ENCODE measurements at places on chromosomes 7 and 10.

- no peak for DNase-seq
These were observed 133.3 kb upstream of the HGF start for GRCh38 chr7:81903115-81903514.

DNA sequence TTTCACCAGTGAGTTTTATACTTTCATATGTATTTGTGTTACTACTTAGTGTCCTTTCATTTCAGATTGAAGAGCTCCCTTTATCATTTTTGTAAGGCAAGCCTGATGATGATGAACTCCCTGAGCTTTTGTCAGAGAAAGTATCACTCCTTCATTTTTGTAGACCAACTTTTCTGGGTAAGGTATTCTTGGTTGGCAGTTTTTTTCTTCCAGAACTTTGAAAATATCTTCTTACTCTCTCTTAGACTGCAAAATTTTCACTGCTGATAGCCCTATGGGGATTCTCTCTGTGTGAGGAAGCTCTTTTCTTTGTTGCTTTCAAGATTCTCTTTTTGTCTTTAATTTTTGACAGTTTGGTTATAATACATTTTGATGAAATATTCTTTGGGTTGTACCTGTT, 35.7 kb downstream of the CCDC7 start:
- DNase-seq: no peak

DNA sequence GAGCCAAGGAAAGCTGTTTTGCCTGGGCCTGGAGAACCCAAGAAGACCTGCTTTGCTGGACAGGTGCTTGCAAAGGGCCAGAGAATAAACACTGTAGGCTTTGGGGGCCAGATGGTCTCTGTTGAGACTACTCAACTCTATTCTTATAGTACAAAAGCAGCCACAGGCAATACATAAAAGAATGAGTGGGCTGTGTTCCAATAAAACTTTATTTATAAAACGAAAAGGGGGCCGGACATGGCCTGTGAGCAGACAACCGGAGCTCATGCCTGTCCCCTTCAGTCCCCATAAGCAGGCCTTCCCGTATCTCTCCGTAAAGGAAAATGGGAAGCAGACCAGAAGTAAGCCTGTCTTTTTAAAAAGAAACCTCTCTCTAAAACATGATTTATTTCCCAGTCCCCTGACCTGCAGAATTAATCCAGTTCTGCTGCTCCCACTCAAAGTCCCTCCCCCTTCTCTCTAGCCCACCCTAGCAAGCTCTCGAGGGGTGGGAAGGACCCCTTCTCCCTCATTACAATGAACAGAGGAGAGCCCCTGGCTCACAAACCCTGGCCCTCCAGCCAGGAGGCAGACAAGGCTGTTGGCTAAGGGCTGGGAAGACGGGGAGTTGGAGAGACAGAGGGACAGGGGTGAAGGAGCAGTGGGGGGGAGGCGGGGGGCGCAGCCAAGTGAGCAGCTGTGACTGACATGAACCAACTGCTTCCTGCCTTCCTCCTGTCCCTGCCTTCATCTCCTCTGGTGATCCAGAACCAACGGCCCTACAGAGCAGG, 177.8 kb downstream of the NEURL1 start:
- no peak for DNase-seq

- no peak for DNase-seq
These were observed 137.9 kb upstream of the SEMA3E start for GRCh38 chr7:83786858-83787257.

DNA sequence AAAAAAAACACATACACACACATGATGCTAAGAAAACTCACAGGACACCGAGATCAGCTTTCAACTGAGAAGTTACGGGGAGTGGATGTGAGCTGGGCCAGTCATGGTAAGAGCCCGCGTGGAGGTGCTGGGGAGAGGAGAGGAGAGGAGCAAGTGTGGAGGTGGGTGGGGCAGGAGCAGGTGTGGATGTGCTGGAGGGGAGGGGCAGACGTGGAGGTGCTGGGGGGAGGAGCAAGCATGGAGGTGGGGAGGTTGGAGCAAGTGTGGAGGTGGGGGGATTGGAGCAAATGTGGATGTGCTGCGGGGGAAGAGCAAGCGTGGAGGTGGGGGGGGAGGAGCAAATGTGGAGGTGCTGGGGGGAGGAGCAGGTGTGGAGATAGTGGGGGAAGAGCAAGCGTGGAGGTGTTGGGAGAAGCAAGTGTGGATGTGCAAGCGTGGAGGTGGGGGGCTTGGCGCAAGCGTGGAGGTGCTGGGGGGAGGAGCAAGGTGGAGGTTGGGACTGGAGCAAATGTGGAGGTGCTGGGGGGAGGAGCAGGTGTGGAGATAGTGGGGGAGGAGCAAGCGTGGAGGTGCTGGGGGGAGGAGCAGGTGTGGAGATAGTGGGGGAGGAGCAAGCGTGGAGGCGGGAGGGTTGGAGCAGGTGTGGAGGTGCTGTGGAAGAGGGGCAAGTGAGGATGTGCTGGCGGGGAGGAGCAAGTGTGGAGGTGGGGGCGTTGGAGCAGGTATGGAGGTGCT, 24.5 kb upstream of the NCAPG2 start:
- no peak for DNase-seq

- DNase-seq: no peak
These were observed 28.3 kb upstream of the FRMD4A start for GRCh38 chr10:14358886-14359573.

DNA sequence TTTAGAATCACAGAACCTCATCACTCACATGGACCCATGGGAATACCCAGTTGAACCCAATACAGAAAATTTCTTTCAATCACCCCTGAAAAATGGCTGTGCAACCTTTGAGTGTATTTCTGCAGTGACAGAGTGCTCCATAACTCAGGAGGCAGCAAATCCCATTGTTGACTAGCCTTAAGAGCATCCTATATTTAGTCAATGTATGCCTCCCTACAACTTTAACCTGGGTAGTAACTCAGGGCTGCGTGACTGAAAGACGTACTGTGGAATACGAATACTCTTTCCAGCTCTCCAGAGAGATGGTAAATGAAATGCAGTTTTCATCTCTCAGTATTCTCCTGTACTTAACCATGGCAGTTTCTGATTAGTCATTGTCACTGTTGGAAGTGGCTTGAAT, 573.0 kb upstream of the POM121L12 start:
- DNase-seq: no peak

- DNase-seq: no peak
These were observed 388.2 kb downstream of the CALN1 start for GRCh38 chr7:72023926-72024325.

GRCh38 chr10:34001087-34001580, 666.7 kb upstream of the NRP1 start:
- DNase-seq: no peak

DNA sequence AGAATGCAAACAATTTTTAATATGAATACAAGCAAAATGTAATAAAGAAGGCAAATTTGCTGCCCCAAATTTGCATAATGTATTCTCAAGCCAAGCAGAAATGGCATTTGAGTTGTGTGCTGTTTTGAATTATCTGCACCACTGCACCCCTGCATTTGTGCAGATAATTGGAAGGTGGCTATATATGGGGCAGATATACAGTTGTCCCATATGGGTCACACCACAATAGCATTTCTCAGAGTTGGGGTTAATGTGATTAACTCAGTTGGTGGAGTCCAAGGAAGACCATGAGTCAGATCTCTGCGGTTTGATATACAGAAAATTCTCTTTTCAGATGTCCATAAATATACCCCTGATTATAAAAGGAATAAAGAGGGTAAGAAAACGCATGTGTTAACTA, 68.9 kb upstream of the EXOC4 start:
- DNase-seq: no peak

DNA sequence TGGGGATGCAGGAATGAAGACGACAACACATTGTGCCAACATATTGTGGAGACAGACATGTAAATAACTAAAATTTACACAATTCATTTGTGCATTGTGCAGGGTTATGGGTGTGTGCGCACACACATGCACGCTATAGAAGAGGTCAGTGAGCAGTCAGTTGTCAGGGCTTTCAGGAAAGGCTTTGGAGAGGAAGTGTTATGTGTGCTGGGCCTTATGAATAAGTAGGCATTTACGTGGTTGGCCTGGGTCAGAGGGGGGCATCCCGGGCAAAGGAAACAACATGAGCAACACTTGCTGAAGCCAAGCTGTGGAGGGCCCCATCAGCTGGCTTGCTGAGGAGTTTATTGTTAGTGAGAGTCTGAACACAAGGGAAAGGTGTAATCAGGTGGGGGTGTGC, 4.1 kb downstream of the PRXL2A start:
- DNase-seq: no peak

DNA sequence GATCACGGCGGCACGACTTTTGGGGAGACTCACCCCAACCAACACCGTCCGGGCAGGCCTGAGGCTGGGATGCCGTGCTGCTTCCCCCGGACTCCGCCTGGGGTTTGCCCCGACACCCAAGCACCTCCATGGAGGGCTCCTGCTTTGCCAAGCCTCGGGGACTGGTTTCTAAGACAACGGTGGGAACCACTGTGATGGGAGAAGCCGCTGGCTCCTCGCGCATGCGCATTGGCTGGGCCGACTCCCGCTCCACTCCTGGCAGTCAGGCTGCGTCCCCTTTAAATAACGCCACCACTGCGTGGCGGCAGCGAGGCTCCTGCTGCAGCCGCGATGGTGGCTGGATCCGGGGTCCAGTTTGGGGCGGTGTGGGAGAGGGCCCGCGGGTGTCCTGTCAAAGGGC, 201.0 kb downstream of the ZNF716 start:
- DNase-seq: no peak

DNA sequence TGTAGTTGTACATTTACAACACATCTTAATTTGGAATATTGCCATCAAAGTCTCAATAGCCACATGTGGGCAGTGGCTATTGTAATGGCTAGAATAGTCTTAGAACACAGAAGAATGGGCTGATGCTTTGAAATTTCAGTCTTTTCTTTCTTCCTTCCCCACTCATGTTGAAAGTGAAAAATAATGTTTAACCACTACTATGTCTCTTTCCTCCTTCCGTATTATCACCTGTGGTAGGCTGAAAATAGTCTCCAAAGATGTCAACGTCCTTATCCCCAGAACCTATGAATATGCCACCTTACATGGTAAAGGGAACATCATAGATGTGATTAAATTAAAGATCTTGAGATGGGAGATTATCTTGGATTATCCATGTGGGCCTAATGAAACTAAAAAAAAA, 154.0 kb downstream of the SUGCT start:
- no peak for DNase-seq

DNA sequence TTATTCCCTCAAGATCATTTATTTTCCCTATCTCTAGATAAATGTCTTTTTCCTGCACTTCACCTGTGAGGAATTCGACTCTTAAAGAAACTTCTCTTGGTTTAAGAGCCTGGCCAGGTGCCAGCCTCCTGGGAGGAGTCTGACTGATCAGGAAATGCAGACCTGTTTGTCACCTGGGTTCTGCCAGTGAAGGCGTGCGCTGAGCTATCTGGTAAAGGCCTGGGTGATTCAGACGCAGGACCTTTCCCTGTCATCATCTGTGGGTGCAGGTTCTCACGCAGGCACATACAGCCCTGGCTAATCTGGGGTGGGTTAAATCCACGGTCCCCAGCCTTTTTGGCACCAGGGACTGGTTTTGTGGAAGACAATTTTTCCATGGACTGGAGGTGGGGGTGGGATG, 65.3 kb upstream of the AQP1 start:
- DNase-seq: no peak

DNA sequence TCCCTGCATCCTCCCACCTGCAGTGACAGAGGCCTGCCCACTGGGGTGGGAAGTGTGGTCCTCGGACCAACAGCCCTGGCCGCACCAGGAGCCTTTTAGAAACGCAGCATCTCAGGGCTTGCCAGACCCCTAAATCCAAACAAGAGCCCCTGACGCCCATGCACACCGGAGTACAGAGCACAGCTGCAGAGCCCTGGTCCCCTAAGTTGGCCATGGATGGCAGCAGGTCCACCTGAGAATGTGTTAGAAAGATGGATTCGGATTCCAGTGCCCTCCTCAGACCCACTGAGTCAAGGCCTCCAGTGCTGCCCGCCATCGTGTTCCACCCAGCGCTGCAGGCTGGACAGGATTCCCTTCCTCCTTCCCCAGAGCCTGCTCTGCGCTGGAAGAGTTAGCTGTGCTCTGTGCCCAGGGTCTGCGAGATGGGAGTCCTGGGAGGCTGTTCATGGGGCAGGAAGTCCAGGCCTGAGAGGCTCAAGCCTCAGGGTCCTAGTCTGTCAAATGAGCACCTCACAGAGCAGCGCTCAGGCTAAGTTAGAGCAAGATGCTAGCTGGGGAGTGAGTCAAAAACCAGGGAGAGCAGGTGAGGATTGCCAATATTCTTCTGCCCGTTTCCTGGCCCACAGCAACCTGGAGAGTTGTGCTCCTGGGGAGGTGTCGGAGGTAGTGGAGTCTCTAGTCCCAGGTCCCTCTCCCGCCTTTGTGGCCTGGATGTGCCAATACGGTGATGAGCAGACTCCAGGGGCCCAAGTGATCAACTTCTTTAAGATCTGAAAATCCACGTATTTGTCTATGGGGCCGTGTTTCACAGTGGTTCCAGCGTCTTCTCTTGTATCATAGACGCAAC, 95.9 kb upstream of the GPR26 start:
- DNase-seq: no peak

DNA sequence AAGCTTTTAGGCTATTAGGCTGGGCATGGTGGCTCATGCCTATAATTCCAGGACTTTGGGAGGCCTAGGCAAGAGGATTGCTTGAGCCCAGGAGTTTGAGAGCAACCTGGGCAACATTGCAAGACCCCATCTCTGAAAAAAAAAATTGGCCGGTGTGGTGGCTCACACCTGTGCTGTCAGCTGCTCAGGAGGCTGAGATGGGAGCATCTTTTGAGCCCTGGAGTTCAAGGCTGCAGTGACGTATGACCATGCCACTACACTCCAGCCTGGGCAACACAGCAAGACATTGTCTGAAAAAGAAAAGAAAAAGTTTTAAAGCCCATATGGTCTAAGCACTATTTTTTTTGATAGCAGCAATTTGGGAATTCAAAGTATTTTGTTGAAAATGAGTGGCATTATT, 15.8 kb upstream of the SEC61A2 start:
- DNase-seq: no peak

GRCh38 chr7:27210441-27211083, 10.7 kb upstream of the HOXA13 start:
- DNase-seq: peak; percentile 38

DNA sequence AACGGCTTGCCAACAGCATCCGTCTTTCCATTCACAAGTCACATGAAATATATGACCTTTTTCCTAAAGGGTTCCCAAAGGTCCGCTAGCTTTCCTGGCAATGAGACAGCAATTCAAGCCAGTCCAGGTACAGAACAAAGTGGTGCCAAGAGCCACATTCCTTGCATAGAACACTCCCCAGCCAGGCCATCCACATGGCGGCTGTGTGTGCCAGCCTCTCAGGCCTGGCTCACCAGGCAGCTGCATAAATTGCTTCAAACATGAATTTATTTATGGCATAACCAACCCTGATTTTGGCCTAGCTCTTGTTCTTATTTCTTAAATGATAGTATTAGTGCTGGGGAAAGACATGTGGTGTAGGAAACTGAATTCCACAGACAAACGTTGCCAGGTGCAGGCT, 63.7 kb upstream of the CREB5 start:
- DNase-seq: no peak

Measured in CD4-positive, alpha-beta T cell treated with Interleukin-21 for 1 hour (primary cell).